ENCODE measurements at places on chromosomes 12 and 14.

DNA sequence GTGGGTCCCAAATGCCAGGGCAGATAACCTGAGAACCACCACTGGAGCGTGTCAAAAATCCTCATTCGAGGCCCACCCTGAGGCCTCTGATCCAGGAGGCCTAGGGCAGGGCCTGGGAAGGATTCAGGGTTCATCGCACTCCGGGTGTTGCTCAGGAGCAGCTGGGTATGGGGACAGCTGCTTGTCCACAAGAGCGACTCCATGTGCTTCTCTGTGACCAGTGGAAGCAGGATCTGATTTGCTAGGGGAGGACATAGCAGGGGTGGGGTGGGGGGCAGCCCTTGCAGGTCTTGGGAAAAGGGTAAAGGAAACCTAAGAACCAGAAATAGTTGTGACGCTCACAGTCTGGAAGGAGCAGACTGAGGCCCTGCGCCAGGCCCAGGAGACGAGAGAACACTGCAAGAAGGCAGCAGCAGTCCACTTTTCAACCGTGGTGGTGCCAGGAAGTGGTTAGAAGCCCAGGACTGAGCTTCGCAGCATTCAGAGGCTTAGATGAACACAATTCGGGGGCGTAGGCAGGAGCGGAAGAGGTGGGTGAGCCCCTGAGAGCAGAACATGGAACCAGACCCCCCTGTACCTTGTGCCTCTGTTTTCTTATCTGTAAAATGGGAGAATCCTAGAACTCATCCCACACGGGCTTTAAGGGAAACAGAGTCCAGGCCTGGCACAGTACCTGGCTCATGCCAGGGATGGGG is 33.7 kb downstream of the ITPK1 start:
- DNase-seq: no peak

DNA sequence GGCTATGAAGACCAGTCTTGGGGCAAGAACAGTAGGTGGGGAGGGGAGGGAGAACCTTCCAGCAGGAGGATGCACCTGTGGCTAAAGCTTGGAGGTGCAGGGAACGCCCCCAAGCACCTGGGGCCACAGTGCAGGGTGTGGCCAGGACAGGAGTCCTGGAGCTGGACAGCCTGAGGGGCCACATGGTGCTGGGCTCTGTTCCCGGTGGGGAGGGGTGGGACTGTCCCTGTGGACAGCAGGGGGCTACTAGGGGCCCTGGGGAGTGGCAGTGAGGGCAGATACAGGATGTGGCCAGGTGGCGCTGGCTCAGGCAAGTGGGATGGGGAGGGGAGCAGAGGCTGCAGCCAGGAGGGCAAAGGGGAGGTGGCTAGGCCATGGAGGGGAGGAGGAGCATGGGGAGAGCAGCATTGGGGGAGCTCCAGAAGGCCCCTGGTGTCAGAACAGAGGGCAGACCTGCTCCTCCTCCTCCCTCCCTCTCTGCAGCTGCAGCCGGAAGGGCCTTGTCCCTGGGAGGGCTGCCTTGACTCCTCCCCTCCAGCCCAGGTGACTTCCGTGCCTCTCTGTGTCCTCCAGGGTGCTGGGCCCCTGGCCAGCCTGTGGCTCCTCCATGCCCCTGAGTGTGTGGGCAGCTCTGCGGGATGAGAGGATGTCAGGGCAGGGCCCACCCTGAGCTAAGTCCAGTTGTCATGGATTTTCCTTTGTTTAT is 68.4 kb upstream of the DLK1 start:
- DNase-seq: no peak

DNA sequence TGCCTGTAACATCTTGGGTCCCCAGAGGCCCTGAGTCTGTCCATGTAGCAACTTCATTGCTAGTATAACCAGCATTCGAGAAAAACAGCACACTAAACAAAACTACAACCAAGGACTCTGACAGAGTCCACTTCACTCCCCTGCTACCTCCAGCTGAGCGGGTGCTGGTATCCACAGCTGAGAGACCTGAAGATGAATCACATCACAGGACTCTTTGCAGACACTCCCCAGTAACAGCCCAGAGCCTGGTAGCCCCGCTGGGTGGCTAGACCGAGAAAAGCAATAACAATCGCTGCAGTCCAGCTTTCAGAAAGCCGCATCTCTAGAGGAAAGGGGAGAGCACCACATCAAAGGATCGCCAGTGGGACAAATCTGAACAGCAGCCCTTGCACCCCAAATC is 9.0 kb upstream of the IQSEC3 start:
- DNase-seq: no peak

GRCh38 chr12:68579254-68579653 is 31.4 kb upstream of the RAP1B start:
- no peak for DNase-seq

DNA sequence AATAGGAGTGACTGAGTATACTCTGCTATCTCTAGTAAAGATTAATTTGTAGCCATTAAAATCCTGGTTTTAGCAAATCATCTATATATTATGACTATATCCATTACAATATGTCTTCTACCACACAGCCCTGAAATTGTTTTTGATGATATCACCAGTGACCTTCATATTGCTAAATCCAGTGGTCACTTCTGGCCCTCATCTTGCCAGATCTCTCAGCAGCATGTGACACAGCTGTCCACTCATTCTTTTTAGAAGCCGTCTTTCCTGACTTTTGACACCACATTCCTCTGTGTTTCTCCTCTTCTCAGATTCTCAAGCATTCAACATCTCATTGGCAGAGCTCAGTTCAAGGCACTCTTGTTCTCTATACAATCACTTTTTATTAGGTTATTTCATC is 54.9 kb downstream of the CPNE8 start:
- DNase-seq: no peak

GRCh38 chr12:75684678-75685616 is 173.5 kb upstream of the KRR1 start:
- peak; percentile 94 for DNase-seq

- DNase-seq: no peak
Measured at GRCh38 chr14:99357916-99358390, 86.0 kb upstream of the BCL11B start.

DNA sequence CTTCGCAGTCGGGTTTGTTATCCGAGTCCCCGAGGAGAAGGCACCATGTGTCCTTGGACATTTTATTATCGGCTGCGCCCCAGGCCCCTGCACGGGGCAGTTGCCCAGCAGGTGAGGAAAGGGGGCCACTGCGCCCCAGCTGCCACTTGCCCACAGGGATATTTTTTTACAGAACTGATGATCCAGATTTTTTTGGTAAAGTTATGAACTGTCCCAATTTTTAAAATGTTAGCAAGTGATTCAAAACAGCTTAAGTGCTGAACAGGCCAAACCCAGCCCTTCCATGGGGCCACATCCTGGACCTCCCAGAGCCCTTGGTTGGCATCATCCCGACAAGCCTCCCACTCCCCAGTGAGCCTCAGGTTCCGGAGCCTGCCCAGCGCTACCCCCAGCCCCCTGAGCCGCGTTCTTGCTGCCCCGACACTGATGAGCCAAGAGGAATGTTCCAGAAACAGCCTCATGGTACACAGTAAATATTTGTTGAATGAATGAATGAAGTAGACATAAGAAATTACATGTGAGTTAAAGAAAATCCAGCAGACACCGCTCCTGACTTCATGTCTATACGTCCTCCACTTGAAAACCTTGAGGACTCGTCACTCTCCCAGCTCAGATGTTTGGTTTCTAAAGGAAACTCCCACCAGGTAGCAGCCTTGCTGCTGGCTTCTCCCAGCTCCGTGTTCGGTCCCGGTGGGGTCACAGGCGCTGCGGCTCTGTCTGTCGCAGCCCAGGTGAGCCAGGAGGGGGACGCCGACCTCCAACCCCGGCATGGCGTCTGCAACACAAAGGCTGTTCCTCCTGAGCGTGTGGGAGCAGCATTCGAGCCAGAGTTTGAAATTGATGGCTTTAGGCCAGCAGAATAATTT is 88.5 kb downstream of the ADGRD1 start:
- DNase-seq: no peak

DNA sequence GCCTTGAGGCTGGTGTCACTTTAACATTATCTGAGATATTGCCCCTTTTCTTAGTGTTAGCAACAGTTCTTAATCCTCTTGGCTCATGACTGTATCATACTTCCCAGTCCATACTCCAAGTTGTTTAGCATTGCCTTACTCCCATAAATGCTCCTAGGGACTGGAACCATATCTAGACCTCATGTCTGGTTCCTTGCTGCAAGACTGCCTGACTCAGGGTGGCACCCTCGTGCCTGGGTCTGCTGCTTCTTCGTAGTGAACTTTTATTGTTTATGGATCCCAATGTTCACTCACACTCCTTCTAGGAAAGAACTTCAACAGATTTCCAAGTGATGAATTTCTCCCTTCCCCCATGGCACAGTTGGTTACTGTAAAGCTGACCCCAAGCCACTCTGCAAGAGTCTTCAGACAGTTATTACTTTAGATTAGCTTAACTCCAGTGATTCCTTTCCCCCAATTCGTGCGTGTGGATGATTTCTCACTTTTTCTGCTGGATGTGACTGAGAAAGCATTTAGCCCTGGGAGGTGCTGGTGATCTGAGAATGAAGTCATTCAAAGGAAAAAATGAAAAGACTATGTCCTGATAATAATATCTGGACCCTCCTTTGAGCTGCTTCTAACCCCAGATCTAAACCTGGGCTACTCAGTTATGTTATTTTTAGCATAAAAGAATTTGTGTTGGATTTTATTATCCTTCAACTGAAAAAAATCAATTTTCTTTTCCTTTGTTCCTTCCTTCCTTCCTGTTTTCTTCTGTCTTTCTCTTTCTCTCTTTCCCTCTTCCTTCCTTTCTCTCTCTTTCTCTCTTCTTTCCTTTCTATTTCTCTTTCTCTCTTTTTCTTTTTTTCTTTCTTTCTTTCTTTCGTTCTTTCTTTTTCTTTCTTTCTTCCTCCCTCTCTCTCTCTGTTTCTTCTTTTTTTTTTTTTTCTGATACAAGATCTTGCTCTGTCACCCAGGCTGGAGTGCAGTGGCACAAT is 47.5 kb upstream of the PPP1R12A start:
- no peak for DNase-seq

DNA sequence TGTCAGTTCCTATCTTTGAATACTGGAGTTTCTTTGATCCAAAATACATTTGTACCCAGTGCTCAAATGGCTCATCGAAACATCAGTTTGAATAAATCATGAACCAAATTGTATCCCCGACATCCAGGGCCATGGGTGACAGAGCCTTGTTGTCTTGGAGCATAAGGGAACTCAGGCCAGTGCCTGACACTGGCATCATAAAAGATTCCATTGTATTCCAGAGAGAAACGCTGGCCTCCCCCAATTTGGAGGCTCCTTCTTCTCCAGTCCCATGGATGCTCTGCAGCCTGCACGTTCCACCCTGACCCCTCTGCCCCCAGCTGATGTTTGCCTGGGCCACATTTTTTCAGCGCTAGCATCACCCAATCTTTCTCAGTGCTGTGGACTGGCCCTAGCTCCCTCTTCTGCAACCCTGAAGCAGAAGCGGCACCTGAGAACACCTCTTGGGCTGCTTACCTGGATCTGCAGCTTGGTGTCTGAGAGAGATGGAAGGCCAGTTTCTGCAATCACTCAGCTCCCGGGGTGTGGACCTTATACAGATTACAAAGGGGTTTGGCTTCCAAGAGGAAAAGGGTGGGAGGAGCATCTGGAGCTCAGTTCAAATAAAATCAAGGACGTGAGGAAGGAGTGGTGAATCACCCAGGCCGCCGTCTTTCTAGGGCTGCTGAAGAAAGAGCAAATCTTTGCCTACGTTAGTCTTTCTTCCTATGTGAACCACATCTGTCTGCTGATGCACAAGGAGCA is at the start of gene RNASE1:
Gene RNASE1, minus strand, starts transcription at position 504 of the 744 bp plus-strand sequence. CDS start 776 bp downstream, outside the sequence.
- peak; percentile 8 for DNase-seq

- peak; percentile 62 for DNase-seq
Measured at GRCh38 chr12:93376436-93377251, 1.1 kb upstream of the NUDT4 start.

DNA sequence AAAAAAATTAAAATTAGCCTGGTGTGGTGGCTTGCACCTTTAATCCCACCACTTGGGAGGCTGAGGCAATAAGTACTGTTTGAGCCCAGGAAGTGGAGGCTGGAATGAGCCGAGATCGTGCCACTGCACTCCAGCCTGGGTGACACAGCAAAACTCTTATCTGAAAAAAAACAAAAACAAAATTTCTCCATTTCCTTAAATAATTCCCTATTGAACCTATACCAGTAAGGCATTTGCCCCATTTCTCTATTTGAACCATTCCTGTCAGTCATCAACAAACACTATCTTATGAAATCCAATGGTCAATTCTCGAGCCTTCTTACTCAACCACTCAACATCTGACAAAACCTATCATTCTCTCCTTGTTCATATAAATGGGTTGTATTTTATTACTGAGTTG is 14.7 kb downstream of the SLC2A14 start:
- DNase-seq: no peak

GRCh38 chr12:66035288-66035966 is 95.1 kb downstream of the LLPH start:
- DNase-seq: peak; percentile 68

GRCh38 chr12:98748463-98748862 is 103.4 kb downstream of the APAF1 start:
- DNase-seq: no peak

GRCh38 chr12:57549203-57549908 is 488 bp upstream of the KIF5A start:
- no peak for DNase-seq

- DNase-seq: no peak
Measured at GRCh38 chr12:91264178-91264577, 81.6 kb upstream of the DCN start.

GRCh38 chr14:84707830-84708229 is 822.1 kb upstream of the FLRT2 start:
- DNase-seq: no peak

DNA sequence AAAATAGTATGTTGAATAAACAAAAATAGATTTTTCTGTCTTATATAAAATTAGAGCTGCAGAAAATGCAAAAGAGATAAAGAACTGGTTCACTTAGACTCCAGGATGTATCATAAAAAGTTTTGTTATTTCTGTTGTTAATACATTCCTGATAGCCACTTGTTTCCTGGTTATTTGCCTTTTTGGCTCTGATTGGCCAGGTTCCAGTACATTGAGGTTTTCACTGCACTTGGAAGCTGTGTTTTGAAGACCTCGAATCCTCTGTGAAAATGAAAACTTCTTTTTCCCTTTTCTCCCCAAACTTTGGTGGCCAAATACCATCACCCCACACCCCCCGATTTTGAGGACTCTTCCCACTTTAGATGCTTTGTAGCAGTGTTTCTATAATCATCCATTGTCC is 525.3 kb downstream of the MED13L start:
- no peak for DNase-seq

GRCh38 chr12:56760460-56760859 is 2.7 kb upstream of the HSD17B6 start:
- no peak for DNase-seq

DNA sequence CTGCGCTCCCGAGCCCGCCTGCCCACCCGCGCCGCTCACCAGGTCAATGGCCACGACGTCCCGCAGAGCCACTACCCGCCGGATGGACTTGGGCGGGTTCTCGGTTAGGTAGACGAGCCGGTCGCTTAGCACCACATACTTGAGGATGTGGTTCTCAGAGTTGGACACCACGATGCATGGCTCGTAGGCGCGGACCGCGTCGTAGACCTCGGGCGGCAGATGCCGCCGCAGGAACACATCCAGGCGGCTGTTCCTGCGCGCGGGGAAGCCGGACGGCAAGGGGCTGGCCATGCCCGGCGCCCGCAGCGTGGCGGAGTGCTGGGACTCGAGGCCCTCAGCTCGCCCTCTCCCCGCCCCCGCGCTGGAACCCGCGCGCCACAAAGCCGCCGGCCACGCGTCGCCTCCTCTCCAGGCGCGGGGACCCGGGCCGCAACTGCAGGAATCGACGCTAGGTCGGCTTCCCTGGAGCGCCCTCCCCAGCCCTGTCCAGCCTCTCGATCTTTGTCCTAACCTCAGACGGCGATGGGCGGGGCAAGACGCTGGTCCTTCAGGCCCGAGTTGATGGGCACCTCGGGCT is at the start of gene C12orf56:
Gene C12orf56, minus strand, starts transcription at position 484 of the 577 bp plus-strand sequence. Its CDS starts 193 bp downstream, at position 291.
- peak; percentile 27 for DNase-seq

- no peak for DNase-seq
Measured at GRCh38 chr14:50605766-50606165, 45.8 kb downstream of the ATL1 start.
